Neuronal stem cell (in vitro differentiated cells): ENCODE measurements at places on chromosomes 7 and 10.

GRCh38 chr7:44097064-44097932, 6.8 kb upstream of the AEBP1 start:
- DNase-seq = no peak

GRCh38 chr10:61040399-61041016, 96.5 kb upstream of the RHOBTB1 start:
- no peak for DNase-seq

DNA sequence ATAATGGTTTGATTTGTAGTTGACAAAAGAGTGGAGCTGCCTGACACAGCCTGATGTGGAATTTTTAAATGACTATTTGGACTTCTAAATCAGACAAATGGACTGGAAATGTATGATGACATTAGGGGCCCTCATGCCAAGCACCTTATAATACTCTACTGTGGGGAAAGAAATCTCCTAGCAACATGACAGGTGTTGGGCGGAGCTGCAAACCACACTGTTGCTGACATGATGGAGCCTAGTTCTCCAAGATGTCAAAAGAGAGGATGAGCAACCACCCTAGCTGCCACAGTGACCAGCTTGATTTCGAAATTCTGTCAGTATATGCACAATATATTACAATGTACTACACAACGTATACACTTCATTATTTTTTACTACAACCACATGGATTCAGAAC, 65.8 kb downstream of the RHOBTB1 start:
- DNase-seq = no peak

DNA sequence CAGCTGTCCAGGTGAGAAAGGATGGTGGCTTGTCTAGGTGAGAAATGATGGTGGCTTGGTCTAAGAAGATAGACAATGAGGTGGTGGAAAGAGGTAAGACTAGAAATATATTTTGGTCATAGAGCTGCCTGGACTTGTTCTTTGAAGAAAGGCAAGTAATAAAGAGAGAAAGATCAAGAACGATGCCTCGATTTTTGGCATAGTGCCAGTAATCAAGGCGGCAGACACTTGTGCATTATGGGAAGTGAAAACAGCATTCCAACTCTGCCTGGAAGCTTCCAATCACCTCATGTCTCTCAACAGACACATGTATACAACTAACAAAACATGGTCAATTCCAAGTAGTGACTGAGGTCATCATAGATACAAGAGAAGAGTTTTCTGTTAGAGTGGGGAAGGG, 423.8 kb upstream of the NRP1 start:
- DNase-seq = no peak

DNA sequence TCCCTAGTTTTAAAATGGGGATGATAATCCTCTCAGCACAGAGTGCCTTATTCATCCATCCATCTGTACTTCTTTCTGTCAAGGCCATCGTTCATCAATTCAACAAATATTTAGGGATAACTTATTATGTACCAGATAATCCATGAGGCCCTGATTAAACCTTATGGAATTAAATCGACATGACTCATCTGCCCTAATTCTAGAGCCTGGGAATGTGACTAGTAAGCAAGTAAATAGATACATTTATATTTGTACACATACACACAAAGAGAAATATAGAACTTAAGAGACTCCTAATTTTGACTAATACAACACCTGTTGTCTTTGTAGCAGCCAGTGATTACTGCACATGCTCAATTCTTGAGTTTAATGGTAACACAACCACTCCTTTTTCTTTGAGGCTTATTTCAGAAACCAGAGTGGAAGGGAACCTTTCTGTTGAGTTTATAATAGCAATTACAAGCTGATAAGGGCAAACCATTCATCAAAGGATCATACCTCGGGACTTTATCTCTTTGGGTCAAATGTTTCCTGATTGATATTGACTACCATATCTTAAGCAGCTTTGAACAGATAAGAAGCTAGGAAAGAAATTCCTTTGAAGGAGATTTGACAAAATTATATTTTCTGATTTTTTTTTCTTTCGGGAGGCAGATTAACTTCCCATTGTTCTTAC, 122.7 kb downstream of the ARID5B start:
- no peak for DNase-seq

- peak; percentile 43 for DNase-seq
Observed at GRCh38 chr7:23349484-23350157, 50.5 kb downstream of the MALSU1 start.

DNA sequence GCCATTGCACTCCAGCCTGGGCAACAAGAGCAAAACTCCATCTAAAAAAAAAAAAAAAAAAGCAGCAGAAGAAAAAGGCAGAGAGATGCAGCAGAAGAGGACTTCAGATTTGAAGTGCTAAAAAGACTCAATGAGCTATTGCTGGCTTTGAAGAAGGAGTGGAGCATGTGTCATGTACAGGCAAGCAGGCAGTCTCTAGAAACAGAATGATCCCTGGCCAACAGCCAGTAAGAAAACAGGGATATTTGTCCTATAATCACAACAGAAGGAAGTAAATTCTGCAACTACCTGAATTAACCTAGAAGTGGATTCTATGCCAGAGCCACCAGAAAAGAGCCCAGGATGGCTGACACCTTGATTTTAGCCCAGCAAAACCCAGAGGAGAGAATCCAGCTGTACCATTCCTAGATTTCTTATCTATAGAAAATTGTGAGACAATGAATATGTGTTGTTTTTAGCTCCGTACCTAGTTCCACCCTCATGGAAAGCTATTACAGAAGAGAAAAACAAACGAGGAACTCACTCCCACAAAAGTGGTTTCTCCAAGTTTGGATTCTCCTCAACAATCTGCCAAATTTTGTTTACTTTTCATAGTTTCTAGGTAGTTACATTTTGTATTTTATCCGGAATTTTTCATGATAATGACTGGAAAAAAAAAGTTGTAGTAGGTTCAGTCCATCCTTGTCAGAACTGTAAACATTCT, 198.2 kb upstream of the GNAI1 start:
- DNase-seq = no peak

- no peak for DNase-seq
Observed at GRCh38 chr7:36838616-36839225, 114.4 kb upstream of the AOAH start.

DNA sequence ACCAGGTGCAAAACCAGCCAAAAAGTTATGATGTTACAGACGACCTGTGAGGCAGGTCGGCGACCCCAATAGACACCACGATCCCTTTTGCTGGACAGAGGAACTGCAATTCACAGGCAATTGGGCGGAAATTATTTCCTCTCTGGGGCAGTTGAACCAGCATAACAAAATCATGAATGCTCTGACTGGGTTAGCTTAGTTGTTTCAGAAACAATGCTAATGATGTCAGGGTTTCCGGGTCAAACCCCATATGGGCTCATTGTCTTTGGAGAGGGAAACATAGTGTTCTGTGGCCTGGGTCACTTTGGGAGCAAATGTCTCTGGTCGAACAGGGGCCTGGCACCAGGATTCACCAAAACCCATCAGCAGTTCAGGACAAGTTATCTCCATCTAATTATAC, 669.1 kb upstream of the NRP1 start:
- DNase-seq = peak; percentile 39

- no peak for DNase-seq
Observed at GRCh38 chr7:45580053-45580872, 6.1 kb downstream of the ADCY1 start.

GRCh38 chr7:55107946-55108345, 89.1 kb downstream of the EGFR start:
- no peak for DNase-seq

GRCh38 chr10:86857128-86857721, 100.2 kb downstream of the MMRN2 start:
- DNase-seq = no peak

DNA sequence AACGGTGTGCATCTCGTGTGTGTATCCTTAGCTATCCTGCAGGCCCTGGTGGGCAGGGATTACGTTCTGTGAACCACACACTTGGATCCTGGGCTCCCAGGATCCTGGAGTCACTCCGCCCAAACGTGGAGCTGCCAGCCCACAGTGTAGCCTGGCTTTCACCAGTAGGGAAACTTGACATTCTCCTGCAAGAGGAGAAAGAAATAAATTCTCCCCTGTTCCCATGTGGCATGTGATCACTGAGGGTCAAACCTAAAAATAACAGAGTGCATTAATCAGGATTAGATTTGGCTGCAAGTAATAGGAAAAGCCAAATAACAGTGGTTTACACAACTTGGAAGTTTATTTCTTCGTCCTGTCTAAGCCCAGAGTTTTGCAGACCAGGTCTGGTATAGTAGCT, 32.3 kb downstream of the PALD1 start:
- no peak for DNase-seq
